ENCODE measurements at places on chromosomes 12 and 14.

DNA sequence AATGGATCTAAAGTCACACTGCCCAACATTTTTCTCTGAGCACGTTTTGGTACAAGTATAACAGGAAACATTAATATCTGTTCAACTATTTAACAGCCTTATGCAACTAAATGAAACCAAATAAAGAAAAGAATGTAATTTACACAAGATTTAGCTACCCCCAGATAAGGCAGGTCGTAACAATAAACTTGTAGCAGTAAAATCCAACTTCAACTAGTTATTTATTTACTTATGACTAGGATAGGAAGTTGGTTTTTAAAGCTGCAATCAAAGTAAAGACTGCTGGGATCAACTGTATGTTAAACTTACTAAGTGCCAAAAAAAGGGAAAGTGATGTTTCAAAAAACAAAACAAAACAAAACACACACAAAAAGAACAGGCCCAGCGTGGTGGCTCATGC, 30.9 kb downstream of the FERMT2 start:
- no peak for DNase-seq

DNA sequence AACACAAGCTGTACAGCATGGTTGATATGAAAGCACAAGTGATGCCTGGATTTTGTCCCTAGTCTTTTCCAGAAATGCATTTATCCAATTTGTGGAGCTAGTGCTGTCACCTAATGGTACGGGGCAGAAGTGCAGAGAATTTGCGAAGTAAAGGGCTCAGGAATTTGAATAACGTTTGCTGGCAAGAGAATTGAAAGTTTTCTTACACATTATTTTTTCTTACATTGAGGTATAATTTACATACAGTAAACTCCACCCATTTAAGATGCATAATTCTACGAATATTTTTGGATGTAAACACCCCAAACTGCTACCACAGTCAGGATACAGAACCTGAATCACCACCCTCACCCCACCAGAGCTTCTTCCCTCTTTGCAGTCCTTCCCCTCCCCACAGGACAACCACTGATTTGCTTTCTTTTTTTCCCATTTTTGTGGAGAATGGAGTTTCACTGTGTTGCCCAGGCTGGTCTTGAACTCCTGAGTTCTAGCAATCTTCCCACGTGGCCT, 3.5 kb downstream of the AICDA start:
- peak; percentile 63 for DNase-seq

GRCh38 chr12:70268972-70269371, 25.7 kb downstream of the CNOT2 start:
- no peak for DNase-seq

DNA sequence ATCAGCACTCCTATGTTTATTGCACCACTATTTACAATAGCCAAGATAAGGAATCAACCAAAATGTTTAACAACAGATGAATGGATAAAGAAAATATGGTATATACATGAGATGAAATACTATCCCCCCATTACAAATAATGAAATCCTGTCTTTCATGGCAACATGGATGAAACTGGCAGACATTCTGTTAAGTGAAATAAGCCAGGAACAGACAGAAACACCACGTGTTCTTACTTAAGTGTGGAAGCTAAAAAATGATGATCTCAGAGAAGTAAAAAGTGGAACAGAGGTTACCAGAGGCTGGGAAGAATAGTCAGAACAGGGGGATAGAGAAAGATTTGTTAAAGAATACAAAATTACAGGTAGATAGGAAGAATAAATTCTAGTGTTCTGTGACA, 113.7 kb upstream of the MDM1 start:
- no peak for DNase-seq
